ENCODE measurements at places on chromosomes 3 and 15. TPM values are rescaled to one million over a fixed set of nuclear protein-coding genes. Genes with fewer than 3 reads are reported as not detected.

POLQ gene
- 9.1 TPM for total RNA-seq

BDH1 gene
- 7.9 TPM for total RNA-seq

USP3 gene
- total RNA-seq = 28.0 TPM

FURIN gene
- 75.0 TPM for total RNA-seq

TF gene
- not detected for total RNA-seq

HHLA2 gene
- not detected for total RNA-seq

- no peak overlapping the region for H3K27ac ChIP-seq
- H3K27me3 ChIP-seq = no peaks in the 10 kb centered on the region
- H3K4me3 ChIP-seq = no peak overlapping the region
- H3K36me3 ChIP-seq = no peaks in the 10 kb centered on the region
Measured at GRCh38 chr3:46864061-46864881, 1.0 kb upstream of the MYL3 start.

DNA sequence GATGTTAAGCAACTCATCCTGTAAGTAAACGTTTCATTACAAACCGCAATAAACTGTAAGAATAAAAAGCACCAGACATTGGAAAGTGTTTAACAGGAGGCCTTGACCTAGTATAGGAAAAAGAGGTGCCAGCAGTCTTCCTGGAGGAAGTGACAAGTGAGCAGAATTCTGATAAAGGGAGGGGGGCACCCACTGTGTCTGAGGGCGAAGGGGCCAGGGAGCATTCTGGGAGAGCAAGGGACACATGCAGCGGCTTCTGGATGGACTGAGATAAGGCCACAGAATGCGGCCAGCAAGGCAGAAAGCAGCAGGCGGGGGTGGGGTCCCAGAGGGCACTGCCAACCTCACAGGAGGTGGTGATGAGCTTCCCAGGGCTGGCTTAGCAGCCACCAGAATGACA lies 80.2 kb downstream of the MTHFS start:
- H3K4me1 ChIP-seq = no peaks in the 10 kb centered on the region
- no peaks in the 10 kb centered on the region for H3K27me3 ChIP-seq
- no peak overlapping the region for H3K27ac ChIP-seq
- no peak for DNase-seq
- no peaks in the 10 kb centered on the region for H3K36me3 ChIP-seq
- H3K4me3 ChIP-seq = no peak overlapping the region

GRCh38 chr15:77624868-77625267 lies 7.8 kb downstream of the LINGO1 start:
- DNase-seq = no peak
- no peaks in the 10 kb centered on the region for H3K36me3 ChIP-seq
- H3K27ac ChIP-seq = no peak overlapping the region
- no peaks in the 10 kb centered on the region for H3K4me1 ChIP-seq
- H3K4me3 ChIP-seq = no peak overlapping the region

GRCh38 chr15:51678096-51678495 lies 3.2 kb upstream of the SCG3 start:
- no peak overlapping the region for H3K4me3 ChIP-seq
- H3K4me1 ChIP-seq = no peaks in the 10 kb centered on the region
- H3K27me3 ChIP-seq = peaks cover 6% of the 10 kb centered on the region
- DNase-seq = no peak
- no peaks in the 10 kb centered on the region for H3K36me3 ChIP-seq

- DNase-seq = no peak
- H3K36me3 ChIP-seq = no peaks in the 10 kb centered on the region
- peaks cover 12% of the 10 kb centered on the region for H3K4me1 ChIP-seq
- no peak overlapping the region for H3K27ac ChIP-seq
- no peak overlapping the region for H3K4me3 ChIP-seq
Measured at GRCh38 chr15:63913786-63914315, 80.1 kb upstream of the HERC1 start.

DNA sequence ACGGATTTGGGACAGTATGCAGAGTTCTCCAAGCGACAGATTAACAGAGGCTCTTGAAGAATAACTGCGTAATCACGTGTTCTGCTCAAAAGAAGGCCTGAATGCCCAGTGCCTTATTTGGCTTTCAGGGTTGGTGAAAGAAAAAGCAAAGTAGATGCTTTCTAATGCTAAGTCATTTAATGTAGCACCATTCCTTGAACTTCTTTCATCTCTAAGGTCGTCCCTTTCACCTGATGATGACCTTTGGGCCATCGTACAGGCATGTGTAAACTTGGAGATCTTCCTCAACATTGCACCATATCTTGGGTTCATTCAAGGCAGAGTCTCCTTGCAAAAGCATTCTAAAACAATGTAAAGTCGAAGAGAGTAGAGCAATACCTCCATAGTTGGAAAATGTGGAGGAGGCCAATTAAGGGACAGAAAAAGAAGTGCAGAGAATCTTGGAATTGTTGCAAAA lies 48.9 kb downstream of the TMEM44 start:
- peaks cover 23% of the 10 kb centered on the region for H3K4me1 ChIP-seq
- no peak for DNase-seq
- peaks cover 51% of the 10 kb centered on the region for H3K36me3 ChIP-seq
- H3K27me3 ChIP-seq = no peaks in the 10 kb centered on the region
- peak overlapping the region; percentile 96 for H3K27ac ChIP-seq
- H3K4me3 ChIP-seq = peak overlapping the region; percentile 72

DNA sequence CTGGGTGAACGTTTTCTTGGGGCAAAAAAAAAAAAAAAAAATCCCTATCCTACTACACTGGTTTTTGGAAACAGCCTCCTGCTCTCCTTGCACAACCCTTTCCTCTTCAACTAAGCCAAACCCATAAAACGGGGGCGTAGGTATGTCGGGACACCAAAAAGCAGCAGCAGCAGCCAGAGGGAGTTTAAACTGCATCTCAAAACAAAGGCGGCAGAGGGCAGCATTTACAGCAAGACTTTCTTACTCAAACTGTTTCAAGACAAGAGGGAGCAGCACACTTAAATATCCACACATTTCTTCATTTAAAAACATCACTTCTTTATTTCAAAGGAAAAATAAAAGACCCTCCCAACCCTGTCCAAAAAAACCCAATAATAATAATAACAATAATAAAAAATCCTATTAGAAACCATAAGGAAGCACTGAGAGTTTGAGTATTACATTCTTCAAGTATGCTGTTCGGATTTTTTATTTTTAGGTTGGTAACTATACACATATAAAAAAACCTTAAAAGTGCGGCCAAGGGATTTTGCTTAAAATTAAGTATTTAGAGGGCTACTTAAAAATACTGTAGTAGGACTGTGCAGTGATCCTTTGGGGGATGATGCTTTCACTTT lies 43.9 kb upstream of the PLXND1 start:
- H3K27me3 ChIP-seq = no peaks in the 10 kb centered on the region
- H3K27ac ChIP-seq = peak overlapping the region; percentile 60
- no peak overlapping the region for H3K4me3 ChIP-seq
- DNase-seq = peak; percentile 62

DNA sequence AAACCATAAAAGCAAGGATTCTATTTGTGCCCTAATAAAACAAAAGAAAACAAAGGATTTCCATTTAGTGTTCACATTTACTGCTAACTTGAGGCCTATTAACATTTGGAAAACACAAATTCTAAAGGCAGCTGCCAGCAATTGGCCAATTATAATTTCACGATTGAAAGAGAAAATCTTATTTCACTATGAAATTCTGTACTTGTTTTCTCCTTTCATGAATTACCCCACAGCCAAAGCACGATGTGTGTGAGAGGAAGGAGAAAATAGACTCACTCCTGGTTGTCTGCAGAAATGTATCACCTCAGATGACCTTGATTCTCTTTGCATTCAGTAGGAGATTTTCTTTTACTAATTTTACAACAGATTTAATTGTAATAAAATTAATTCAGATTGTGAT lies 242.8 kb upstream of the GBE1 start:
- DNase-seq = no peak
- H3K27ac ChIP-seq = no peak overlapping the region
- no peaks in the 10 kb centered on the region for H3K4me1 ChIP-seq
- no peak overlapping the region for H3K4me3 ChIP-seq
- no peaks in the 10 kb centered on the region for H3K36me3 ChIP-seq

GRCh38 chr3:37531066-37531720 lies 330.5 kb upstream of the CTDSPL start:
- H3K27me3 ChIP-seq = no peaks in the 10 kb centered on the region
- DNase-seq = no peak
- no peaks in the 10 kb centered on the region for H3K4me1 ChIP-seq
- H3K4me3 ChIP-seq = no peak overlapping the region

DNA sequence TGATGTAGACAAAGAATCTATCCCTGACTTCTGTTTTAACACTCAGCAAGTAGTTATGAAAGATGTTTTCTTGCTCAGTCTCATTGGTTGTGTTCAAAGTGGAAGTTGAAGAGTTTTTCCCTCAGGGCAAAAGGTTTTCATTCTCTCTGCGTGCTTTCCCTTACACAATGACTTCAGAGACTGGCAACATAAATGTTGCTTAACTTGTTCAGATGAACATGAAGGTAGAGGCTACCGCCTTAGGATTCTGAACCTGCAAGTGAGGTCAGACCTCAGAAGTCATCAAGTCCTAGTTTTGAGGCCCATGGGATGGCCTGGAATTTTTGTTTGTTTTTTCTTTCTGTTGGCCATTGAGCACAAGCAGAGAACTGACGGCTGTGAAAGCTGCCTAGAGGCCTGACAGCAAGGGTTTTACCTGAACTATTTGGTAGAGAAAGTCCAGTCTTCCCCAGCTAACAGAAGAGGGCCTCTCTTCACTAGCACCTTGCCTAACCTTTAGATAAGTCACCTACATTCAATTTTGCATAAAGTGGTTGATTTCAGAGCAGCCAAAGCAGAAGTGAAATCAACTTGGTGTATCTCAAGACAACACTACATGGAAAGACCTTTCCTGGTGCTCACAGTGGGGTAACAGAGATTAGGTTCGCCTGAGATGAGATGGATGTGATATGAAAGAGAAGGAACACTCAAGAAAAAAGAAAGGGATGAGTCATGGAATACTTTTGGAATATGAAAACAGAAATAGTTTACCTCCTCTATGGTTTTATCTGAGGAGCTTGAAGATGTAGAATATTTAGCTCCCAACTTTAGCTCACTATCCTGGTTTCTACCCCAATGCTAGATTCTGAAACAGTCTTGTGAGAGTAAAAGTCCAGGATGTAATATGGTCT lies 53.6 kb upstream of the AP4E1 start:
- no peaks in the 10 kb centered on the region for H3K36me3 ChIP-seq
- no peaks in the 10 kb centered on the region for H3K4me1 ChIP-seq
- no peak overlapping the region for H3K27ac ChIP-seq
- H3K27me3 ChIP-seq = no peaks in the 10 kb centered on the region

DNA sequence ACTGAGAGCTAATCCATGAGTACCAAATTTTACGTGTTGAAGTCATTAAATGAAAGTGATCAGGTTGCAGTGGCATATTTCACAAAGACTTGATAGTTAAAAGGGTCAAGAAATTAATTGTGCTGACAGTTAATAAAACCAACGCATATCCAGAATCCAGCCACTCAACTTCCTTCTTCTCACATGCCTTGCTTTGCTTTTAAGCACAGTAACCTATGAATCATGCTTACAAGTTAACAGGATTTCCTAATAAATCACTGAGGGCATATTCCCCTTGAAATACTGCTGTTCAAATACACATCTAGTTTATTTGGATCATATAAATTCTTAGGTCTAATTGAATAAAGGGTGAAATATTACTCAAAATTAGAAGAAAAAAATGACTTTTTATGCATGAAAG lies 801.5 kb upstream of the EPHA6 start:
- no peak overlapping the region for H3K4me3 ChIP-seq
- no peak overlapping the region for H3K27ac ChIP-seq
- H3K4me1 ChIP-seq = no peaks in the 10 kb centered on the region
- DNase-seq = no peak
- H3K36me3 ChIP-seq = no peaks in the 10 kb centered on the region

DNA sequence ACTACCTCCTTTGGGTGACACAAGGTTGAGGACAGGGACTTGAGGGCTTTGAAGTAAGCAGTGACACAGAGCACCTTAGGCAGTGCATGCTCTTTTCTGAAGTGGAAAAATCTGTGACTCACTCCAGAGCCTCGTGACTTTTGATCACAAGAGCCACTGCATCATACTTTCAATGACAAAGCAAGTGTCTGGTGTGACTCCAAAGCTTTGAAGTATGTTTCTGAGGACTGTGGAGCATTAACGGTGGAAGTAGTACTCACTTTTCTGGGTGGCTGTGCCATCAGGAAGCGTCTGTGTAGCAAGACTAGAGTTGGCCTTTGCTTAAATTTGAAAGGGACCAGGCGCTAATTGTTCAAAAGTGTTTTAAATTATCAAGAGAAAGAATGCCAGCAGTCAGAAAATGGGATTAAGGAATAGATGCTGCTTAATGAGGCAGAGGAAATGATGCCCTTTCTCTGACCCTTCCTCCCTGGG lies 210.7 kb upstream of the TRIM42 start:
- H3K27ac ChIP-seq = no peak overlapping the region
- H3K4me1 ChIP-seq = no peaks in the 10 kb centered on the region
- DNase-seq = no peak
- no peaks in the 10 kb centered on the region for H3K36me3 ChIP-seq

GRCh38 chr15:100338971-100339444 lies 2.8 kb downstream of the ADAMTS17 start:
- no peak overlapping the region for H3K27ac ChIP-seq
- H3K27me3 ChIP-seq = peaks cover 49% of the 10 kb centered on the region
- H3K36me3 ChIP-seq = no peaks in the 10 kb centered on the region
- H3K4me3 ChIP-seq = no peak overlapping the region
- DNase-seq = no peak

- no peaks in the 10 kb centered on the region for H3K4me1 ChIP-seq
- DNase-seq = no peak
- no peaks in the 10 kb centered on the region for H3K27me3 ChIP-seq
- no peaks in the 10 kb centered on the region for H3K36me3 ChIP-seq
Measured at GRCh38 chr15:93703092-93703739, 528.1 kb upstream of the MCTP2 start.

DNA sequence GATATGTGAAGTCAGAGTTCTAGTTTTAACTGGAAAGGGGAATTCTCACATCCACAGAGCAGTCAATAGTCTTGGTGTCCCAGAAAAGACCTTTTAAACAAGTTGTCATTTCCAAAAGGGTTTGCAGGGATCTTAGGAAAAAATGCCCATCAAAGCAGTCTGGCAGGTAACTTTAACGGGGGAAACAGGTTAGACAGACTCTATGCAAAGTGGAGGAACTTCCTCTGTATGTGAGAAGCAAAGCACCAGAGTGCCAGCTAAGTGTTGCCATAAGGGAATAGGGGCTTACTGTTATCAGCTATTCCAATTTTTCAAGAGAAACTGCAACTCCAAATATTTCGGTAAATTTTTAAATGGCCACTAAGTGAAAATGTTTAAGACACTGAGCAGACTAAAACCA lies 307.9 kb upstream of the MDFIC2 start:
- no peak overlapping the region for H3K4me3 ChIP-seq
- no peaks in the 10 kb centered on the region for H3K4me1 ChIP-seq
- H3K27me3 ChIP-seq = no peaks in the 10 kb centered on the region
- H3K27ac ChIP-seq = no peak overlapping the region
- no peaks in the 10 kb centered on the region for H3K36me3 ChIP-seq

GRCh38 chr15:59255680-59256336 lies 49.2 kb downstream of the LDHAL6B start:
- H3K27me3 ChIP-seq = no peaks in the 10 kb centered on the region
- H3K4me1 ChIP-seq = no peaks in the 10 kb centered on the region
- H3K27ac ChIP-seq = no peak overlapping the region
- no peak for DNase-seq
- H3K4me3 ChIP-seq = no peak overlapping the region
- H3K36me3 ChIP-seq = peaks cover 25% of the 10 kb centered on the region

All from SJSA1 (cell line).